ENCODE measurements at places on chromosomes 2 and 18.

- no peak for DNase-seq
Observed at GRCh38 chr2:172397148-172397834, 30.1 kb upstream of the ITGA6 start.

DNA sequence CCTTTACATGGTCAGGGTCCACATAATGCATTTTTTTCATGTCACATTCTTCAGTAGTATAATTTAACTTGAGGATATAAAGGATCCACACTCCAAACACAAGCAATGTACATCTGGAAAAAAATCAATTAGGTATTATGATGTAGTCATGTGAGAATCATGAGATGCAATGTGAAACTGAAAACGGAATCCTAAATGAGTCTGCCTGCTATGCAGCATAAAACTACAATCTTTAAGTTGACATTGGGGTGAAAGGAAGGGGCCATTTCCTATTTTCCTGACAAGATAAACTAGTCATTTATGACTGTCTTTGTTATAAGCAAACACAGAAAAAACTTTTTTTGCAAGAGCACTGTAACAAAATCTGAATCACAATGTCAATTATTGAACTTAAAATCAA lies 27.6 kb downstream of the ST3GAL5 start:
- DNase-seq, result no peak

GRCh38 chr2:105113616-105114291 lies 75.9 kb downstream of the MRPS9 start:
- no peak for DNase-seq

- DNase-seq, result no peak
Observed at GRCh38 chr2:7427293-7428060, 510.3 kb downstream of the RNF144A start.

DNA sequence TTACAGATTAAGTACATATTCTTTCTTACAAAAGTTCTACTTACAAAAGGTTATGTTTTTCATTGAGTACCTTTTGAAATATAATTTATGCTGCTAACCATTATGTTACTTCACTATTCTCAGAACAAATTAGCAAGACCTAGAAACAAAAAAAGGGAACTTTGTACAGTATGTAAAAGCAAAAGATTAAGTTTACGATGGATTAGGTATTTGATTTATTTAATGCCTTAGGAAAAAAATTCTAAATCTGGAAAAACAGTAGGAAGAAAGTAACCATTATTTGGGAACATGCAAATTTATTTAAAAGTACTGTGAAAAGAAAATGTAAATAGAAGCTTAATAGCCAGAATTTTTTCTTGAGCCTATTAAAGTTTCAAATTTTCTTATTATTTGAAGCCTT lies 144.6 kb downstream of the AGPS start:
- DNase-seq, result no peak

Data from stimulated activated CD8-positive, alpha-beta memory T cell treated with anti-CD3 and anti-CD28 coated beads, Interleukin-12 subunit alpha, Interleukin-12 subunit beta, amount 100 ng/mL, for 1 hour (primary cell).